Epithelial cell of prostate (primary cell): ENCODE measurements at places on chromosomes 3 and 15.

DNA sequence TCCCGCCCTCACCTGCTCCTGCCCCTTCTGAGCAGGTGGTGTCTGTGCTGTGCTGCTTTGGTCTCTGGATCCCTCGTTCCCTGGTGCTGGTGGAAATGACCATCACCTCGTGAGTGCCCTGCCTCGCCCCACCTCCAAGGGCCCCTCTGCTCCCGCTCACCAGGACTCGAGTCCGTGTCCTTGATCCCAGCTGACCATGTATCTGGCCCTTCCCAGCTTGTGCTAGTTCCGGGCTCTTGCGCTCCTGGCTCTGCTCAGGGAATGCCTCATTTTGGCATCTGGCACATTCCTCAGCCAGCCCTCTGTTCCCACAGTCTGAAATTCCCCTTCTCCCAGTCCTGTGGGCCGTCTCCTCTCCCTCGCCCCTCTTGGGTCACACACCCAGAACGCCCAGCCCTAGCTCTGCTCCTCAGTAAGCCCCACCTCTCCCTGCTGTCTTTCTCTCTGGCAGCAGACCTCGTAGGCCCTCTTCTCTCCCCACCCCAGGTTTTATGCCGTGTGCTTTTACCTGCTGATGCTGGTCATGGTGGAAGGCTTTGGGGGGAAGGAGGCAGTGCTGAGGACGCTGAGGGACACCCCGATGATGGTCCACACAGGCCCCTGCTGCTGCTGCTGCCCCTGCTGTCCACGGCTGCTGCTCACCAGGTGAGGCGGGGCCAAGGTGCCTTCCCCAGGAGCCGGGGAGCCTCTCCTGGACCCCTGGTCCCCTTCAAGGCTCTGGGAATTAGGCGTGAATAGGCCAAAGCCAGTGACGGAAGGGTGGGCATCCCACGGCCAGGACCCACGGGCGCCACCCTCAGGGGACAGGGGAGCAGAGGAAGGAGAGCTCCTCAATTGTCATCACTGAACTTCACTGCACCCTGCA lies 11.5 kb downstream of the SLC51A start:
- no peak for DNase-seq

- DNase-seq: peak; percentile 60
Measured at GRCh38 chr3:129994883-129995559, 20.5 kb downstream of the TRH start.

DNA sequence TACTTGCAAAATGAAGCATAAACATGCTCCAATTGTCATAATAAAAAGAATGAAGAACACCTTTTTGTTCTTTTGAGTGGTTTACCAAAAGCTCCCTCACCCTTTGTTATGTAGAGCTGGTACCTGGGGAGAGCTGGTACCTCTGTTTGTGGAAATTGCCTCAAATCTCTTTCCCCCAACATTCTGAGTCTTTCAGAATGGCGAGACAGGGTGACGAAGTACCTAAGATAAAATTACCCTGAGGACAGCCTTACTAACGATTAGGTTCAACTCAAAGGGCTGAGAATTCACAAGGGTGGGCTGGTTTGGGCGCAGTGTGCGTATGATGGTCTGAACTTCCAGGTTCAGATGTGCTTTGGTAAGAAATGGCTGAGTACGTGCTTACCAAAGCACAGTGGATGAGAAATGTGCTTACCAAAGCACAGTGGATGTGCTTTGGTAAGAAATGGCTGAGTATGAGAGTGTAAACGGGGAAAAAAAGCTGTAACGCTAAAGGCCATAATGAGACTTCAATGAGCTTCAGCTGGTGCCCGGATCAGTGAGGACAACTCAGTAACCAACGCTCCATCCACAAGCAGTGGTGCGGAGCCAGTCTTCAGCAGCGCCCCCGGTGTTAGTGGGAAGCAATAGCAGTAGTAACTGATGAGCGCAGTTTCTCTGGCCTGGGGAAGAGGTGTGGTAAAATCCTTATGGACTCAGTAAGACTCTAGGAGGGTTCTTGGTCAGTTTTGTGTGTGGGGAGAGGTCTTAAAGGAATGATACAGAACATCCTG lies 72.3 kb upstream of the LRIG1 start:
- DNase-seq: no peak

- no peak for DNase-seq
Measured at GRCh38 chr3:42381551-42382082, 28.8 kb downstream of the LYZL4 start.

- DNase-seq: no peak
Measured at GRCh38 chr3:153150991-153151390, 11.0 kb upstream of the RAP2B start.

GRCh38 chr3:65883613-65884012 lies 155.1 kb downstream of the MAGI1 start:
- DNase-seq: no peak

DNA sequence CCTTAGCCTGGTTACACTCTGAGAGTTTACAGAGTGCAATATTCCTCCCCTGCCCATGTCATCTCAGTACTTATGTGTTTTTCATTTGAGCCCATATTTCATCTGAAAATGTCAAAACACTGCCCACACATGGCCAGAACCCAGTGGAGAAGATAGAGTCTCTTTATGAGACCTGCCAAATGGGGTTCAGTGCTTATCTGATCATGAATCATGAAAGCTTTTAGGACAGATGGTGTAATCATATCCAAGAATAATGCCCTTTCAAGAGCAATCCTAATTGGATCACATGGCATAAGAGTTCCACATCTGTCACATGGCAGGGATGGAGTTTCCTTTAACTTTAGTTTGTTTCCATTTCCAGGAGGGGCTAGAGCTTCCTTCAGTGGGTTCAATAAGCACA lies 77.2 kb upstream of the AGBL1 start:
- DNase-seq: no peak

GRCh38 chr15:72872066-72872845 lies 88.7 kb upstream of the ADPGK start:
- DNase-seq: no peak

GRCh38 chr3:37386627-37387230 lies 212.3 kb upstream of the LRRFIP2 start:
- no peak for DNase-seq

DNA sequence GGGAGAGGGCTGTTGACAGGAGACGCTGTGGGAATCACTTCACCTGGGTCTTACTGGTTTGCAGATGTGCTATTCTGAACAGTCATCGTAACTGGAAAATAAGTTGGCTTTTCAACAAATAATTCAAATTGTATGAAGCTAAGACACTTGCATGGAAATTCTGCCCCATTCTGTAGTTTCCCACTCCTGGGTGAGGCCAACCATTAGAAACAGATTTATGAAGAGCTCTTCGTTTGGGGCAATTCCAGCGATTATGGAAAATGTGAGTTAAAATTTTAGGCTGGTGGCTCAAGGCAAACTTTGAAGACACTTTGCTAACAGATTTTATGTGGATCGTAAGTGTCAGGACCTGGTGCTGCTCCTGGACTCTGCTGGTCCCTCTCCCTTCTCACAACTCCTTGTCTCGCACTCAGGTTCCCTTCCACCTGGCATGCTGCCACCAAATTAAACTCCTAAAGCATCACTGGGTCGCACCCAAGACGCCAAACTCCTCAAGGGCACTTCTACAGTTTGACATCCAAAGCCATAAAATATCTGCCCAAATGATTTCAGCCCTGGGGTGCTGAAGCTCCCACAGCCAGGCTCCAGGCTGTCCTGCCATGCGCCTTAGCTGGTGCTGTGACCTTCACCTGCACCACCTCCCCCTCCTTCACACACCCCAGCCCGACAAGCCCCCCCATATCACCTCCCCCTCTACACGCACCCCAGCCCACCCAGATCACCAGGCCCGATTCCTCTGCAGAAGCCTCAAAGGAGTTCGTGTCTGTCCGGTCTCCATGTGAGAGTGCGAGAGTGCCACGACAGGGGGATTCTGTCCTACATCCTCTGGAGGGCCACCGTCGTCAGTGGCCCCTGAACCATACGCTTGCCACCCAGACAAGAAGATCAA lies 138.4 kb downstream of the NSMCE3 start:
- no peak for DNase-seq
